Tongue (tissue), 3 donors: ENCODE measurements at places on chromosomes 2 and 18.

- DNase-seq, result no peak
These were observed 150.7 kb upstream of the SPRED2 start for GRCh38 chr2:65583061-65583460.

DNA sequence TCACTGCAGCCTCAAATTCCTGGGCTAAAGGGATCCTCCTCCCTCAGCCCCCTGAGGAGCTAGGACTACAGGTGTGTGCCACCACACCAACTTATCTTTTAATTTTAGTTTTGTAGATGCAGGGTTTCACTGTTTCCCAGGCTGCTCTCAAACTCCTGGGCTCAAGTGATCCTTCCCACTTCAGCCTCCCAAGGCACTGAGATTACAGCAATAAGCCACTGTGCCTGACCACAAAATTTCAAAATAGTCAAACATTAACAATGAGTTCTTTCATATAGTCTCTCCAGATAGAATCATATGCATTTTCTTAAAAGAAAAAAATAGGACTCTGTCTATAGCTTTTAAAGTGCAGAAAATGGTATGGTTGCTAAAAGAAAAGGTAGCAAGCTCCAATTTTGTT lies 24.9 kb upstream of the PID1 start:
- no peak for DNase-seq

GRCh38 chr2:217851191-217852020 lies 151.4 kb downstream of the TNS1 start:
- DNase-seq, result peak; percentile 28

- no peak for DNase-seq
These were observed 27.0 kb downstream of the GAD1 start for GRCh38 chr2:170843656-170844055.

- DNase-seq, result no peak
These were observed 469.3 kb downstream of the METTL4 start for GRCh38 chr18:2102022-2102421.

- DNase-seq, result peak; percentile 11
These were observed 583.6 kb upstream of the PIK3C3 start for GRCh38 chr18:41371156-41372045.

DNA sequence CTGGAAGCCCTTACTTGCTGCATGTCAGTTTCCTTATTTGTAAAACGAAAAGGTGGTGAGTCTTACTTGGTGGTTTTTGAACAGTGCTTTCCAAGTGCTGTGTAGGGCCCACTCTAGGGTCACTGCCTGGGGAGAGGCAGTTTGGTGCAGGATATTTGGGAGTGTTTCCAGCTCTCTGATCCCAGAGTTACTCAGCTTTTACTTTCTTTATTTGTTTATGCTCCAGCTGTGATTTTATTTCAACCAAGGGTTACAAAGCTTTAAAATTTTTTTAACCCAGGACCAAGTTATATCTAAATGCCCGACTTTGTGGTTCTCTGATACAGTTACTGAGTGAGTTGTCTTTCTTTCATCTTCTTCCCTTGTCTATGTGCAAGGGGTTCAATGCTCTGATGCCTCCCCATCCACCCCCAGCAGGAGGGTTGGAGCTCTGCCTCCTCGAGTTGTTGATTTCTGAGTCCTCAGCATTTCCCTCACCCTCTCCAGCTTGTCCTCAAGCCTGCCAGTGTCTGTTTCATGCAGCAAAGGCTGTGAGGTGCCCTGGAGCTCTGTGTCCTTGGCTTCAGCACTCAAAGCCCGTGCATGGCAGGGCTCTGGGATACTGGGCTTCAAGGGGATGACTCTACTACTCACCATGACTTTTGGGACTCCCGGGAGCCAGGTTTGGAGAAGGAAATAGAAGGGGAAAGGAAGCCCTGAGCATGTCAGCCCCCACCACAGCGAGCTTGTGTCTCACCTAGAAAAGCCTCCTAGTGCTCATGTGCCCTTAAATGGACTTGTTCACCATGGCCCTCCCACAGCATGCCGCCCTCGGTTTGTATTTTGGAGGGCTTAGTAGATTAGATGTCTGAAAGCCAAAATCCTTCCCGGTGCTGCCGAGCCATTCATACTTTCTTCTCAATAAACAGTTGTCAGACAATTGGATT lies 236.8 kb downstream of the SETBP1 start:
- DNase-seq, result no peak

DNA sequence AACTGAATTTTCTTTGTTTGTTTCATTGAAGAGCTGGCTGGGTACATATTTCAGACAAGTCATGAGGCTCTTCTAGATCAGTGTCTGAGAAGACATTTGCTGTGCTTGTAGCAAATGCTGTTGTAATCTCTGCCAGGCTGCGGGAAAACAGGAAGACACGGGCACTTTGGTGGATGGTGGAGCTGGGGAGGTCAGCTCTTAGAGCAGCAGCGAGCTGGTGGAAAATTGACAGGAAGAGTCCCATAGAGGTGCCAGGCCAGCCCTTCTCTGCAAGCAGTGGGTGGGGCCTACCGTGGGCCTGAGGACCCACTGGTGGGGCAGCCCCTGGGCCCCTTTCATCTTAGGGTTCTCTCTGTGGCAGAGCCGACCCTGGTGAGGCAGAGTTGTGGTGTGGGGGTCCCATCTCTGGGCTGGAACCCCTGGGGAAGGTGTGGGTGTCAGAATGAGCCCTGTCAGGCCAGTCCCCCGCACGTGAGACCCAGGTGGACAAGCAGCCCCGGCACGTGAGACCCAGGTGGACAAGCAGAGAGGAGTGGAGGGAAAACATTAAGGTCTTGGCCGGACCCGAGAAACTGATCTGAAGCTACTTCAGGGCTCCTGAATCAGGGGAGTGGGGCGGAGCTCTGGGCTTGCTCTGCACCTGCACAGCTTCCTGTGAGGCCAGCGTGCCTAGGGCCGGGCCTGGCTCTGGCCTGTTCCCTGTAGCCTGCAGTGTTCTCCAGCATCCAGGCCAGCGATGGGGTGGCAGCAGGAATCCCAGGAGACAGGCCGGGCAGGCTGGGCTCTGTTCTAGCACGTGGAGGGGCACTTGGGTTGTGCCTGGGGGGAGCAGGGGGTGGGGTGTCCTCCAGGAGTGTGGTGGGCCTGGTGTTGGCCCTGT lies 273.5 kb upstream of the HDAC4 start:
- DNase-seq, result no peak
